Stimulated activated CD4-positive, alpha-beta T cell treated with anti-CD3 and anti-CD28 coated beads, Interleukin-1b, Interleukin-23, amount 100 ng/mL, for 24 hours (primary cell): ENCODE measurements at places on chromosomes 13 and 19.

GRCh38 chr19:2719232-2719735, 1.9 kb downstream of the DIRAS1 start:
- DNase-seq = no peak

GRCh38 chr19:31064491-31064890, 284.7 kb downstream of the TSHZ3 start:
- no peak for DNase-seq

DNA sequence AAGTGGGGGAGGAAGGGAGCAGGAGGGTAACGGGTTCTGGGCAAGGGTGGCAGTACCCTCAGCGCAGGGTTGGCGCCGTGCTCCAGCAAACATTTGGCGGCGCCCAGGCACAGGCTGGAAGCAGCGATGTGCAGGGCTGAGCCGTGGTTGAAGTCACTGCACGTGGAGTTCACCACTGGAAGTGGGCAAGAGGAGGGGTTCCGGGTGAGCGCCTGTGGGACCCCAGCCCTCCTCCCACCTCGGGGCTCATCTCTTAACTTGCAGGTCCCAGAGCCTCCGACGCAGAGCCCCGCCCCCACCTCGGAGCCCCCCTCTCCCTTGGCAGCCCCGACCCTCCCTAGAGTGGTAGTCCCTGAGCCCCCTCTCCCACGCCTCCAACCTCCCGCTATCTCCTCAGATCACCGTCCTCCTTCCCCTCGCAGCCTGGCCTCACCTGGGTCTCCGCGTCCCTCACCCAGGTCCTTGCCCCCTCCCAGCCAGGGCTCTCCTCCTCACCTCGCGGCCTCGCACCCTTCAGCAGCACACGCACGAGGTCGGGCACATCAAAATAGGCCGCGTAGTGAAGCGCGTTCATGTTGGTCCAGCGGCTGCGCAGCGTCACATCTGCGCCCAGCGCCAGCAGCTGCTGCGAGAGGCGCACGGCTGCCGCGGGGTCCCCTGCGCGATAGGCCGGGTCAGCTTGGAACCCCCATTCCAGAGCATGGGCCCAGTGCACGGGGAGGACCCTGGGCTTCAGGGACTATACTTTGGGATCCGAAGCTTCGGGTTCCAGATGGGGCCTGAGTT, 6.4 kb downstream of the CLIP3 start:
- no peak for DNase-seq

- peak; percentile 24 for DNase-seq
Observed at GRCh38 chr19:53365899-53366493, 491 bp downstream of the ZNF525 start.
